Testis (tissue), 5 donors: ENCODE measurements at places on chromosomes 6 and 20. TPM values are rescaled to one million over a fixed set of nuclear protein-coding genes. Genes with fewer than 3 reads are reported as not detected.

Gene CLPSL1
- total RNA-seq, result not detected

Gene LKAAEAR1
- 89.9 TPM for total RNA-seq

Gene NOTCH4
- 26.9 TPM for total RNA-seq

Gene PAX1
- not detected for total RNA-seq

Gene NMBR
- 1.6 TPM for total RNA-seq

Gene CRISP3
- total RNA-seq, result 0.12 TPM

Gene TBC1D7
- total RNA-seq, result 28.0 TPM

Gene CLDN20
- total RNA-seq, result not detected

Gene PBOV1
- total RNA-seq, result not detected

DNA sequence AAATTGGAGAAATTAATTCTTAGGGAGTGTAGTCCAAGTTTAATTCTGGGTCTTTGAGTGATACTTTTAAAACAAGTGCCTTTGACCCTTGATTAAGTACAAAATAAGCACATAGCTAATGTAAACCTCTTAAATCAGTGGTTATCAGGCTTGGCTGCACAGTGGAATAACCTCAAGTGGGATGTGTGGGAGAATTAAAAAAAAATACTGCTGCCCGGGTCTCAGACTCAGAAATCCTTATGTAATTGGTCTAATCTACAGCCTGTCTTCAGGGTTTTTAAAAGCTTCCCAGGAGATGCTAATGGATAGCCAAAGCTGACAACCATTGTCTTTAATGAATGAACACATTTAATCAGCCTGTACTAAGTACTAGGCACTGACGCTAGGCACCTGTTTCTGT, 28.5 kb upstream of the TMEM14A start:
- H3K27me3 ChIP-seq, result no peaks in the 10 kb centered on the region
- no peaks in the 10 kb centered on the region for H3K4me1 ChIP-seq
- no peak overlapping the region for H3K4me3 ChIP-seq
- no peak for DNase-seq
- H3K36me3 ChIP-seq, result no peaks in the 10 kb centered on the region

GRCh38 chr6:159999240-159999671, 30.4 kb downstream of the IGF2R start:
- DNase-seq, result no peak
- H3K27me3 ChIP-seq, result no peaks in the 10 kb centered on the region
- H3K36me3 ChIP-seq, result no peaks in the 10 kb centered on the region
- no peak overlapping the region for H3K27ac ChIP-seq

DNA sequence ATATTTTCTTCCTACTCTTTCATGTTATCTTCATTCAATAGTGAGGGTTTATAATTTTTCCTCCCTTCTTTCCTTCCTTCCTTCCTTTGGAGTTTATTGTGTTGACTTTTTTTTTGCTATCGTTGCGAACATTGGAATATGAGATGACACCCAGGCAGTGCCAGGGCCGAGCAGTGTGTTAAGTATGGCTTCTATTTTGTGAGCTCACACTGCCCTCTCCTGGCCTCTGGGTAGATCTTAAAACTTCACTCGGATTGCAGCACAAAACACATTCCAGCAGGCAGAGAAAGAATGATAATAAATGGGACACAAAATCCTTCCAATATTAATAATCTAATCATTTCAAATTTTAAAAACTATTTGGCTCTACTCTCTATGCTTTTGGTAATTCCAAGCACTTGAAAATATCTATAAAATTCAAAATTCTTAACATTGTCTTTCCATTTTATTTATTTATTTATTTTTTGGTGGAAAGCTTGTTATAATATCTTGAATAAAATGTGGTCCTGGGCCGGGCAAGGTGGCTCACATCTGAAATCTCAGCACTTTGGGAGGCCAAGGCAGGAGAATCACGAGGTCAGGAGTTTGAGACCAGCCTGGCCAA, 147.4 kb upstream of the OLIG3 start:
- H3K36me3 ChIP-seq, result no peaks in the 10 kb centered on the region
- H3K27ac ChIP-seq, result no peak overlapping the region
- H3K4me1 ChIP-seq, result no peaks in the 10 kb centered on the region
- H3K4me3 ChIP-seq, result no peak overlapping the region
- DNase-seq, result peak; percentile 84
- H3K27me3 ChIP-seq, result no peaks in the 10 kb centered on the region

DNA sequence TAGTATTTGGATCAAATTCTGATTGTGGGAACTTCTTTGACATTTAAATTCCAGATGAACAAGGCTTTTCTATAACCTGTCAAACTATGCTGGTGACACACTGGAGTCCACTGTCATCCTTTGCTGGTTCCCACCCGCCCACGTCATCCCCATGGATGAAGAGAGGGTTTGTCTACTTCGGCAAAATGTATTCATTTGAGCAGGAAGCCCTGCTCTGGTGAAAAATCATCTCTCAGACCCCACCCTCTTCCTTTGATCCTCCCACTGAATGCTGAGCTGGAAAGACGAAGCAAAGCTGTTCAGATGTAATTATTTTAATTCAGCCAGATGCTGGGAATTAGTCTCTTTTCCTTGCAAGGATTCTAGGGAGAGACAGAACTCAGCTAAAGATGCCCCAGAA, 50.5 kb downstream of the CPNE5 start:
- H3K4me1 ChIP-seq, result peaks cover 27% of the 10 kb centered on the region
- no peak overlapping the region for H3K4me3 ChIP-seq
- no peak for DNase-seq
- H3K27ac ChIP-seq, result no peak overlapping the region
- H3K36me3 ChIP-seq, result no peaks in the 10 kb centered on the region
- H3K27me3 ChIP-seq, result no peaks in the 10 kb centered on the region

DNA sequence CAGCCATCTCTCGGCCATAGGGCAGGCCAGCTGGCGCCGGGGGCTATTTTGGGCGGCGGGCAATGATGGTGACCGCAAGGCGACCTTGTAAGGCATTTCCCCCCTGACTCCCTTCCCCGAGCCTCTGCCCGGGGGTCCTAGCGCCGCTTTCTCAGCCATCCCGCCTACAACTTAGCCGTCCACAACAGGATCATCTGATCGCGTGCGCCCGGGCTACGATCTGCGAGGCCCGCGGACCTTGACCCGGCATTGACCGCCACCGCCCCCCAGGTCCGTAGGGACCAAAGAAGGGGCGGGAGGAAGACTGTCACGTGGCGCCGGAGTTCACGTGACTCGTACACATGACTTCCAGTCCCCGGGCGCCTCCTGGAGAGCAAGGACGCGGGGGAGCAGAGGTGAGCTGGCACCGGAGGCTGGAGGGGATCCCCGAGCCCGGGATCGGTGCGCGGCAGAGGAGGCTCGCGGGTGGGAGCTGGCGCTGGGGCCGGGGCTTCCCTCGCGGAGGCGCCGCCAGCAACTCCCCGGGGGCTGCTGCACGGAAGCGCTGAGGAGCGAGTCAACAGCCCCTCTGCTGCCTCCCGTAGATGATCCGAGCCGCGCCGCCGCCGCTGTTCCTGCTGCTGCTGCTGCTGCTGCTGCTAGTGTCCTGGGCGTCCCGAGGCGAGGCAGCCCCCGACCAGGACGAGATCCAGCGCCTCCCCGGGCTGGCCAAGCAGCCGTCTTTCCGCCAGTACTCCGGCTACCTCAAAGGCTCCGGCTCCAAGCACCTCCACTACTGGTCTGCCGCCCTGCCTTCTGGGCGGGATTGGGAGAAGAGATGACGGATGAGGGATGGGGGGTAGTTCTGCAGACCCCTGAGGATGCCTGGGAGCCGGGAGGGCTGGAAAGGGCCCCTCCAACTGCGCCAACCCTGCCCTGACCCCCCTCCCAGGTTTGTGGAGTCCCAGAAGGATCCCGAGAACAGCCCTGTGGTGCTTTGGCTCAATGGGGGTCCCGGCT, at the start of the genes CTSA and NEURL2:
CTSA (plus strand) TSS at position 351 of the 999 bp plus-strand sequence; CDS start at position 585, 234 bp downstream.
NEURL2 (minus strand) TSS at position 224 of the 999 bp plus-strand sequence; CDS start at position 7, 217 bp downstream.
- peak within 1 kb of the TSS; percentile 88 for H3K27ac ChIP-seq
- H3K4me3 ChIP-seq, result peak within 1 kb of the TSS; percentile 68
- peak; percentile 96 for DNase-seq
- peaks cover 13% of the 10 kb centered on the region for H3K4me1 ChIP-seq
- no peaks in the 10 kb centered on the region for H3K36me3 ChIP-seq

GRCh38 chr6:34052071-34052825, 93.6 kb downstream of the GRM4 start:
- H3K4me1 ChIP-seq, result peaks cover 12% of the 10 kb centered on the region
- H3K27me3 ChIP-seq, result no peaks in the 10 kb centered on the region
- H3K27ac ChIP-seq, result no peak overlapping the region
- no peak for DNase-seq
- no peak overlapping the region for H3K4me3 ChIP-seq

DNA sequence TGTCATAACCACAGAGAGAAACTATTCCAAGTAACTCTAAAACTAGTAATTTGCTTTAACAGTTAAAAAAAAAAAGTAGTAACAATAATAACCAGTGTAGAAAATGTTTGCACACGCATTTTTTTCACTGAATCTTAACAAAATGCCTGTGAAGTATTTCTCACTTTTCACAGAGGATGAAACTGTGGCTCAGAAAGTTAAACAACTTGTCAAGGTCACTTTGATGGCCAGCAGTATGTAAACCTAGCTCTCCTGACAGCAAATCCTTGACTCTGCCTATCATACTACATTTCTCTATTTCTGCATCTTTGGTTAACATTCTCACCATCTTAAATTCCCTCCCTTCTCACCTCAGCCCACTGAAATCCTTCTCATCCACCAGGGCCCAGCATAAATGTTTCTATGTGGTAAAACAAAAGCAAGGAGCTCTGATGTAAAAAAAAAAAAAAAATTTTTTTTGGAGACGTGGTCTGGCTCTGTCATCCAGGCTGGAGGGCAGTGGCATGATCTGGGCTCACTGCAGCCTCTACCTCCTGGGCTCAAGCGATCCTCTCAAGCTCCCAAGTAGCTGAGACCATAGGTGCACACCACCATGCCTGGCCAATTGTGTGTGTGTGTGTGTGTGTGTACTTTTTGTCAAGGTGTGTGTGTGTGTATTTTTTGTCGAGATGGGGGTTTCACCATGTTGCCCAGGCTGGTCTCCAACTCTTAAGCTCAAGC, 26.1 kb upstream of the ZC3H12D start:
- no peak overlapping the region for H3K27ac ChIP-seq
- no peaks in the 10 kb centered on the region for H3K27me3 ChIP-seq
- H3K36me3 ChIP-seq, result no peaks in the 10 kb centered on the region
- no peaks in the 10 kb centered on the region for H3K4me1 ChIP-seq
- DNase-seq, result no peak

- no peaks in the 10 kb centered on the region for H3K4me1 ChIP-seq
- H3K4me3 ChIP-seq, result no peak overlapping the region
Observed at GRCh38 chr6:5707281-5708045, 299.3 kb downstream of the NRN1 start.

- H3K4me1 ChIP-seq, result no peaks in the 10 kb centered on the region
- H3K4me3 ChIP-seq, result no peak overlapping the region
- no peaks in the 10 kb centered on the region for H3K36me3 ChIP-seq
- no peak overlapping the region for H3K27ac ChIP-seq
Observed at GRCh38 chr6:102051720-102052119, 658.2 kb downstream of the GRIK2 start.

DNA sequence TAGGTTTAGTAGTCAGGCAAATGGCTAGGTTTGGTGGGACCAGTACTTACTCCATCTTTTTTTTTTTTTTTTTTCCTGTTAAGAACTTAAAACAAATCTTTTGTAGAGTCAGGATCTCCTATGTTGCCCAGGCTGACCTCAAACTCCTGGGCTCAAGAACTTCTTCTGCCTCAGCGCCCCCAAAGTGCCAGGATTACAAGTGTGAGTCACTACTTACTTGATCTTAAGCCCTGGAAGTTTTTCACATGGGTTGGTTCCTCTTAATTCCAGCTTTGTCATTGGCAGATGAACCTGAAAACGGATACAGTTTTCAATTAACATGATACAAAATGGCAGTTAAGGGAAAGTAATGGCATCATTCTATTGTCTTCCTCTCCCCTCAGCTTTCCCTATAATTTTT, 179.4 kb upstream of the JAG1 start:
- H3K4me1 ChIP-seq, result peaks cover 11% of the 10 kb centered on the region
- no peak for DNase-seq
- no peak overlapping the region for H3K27ac ChIP-seq
- H3K36me3 ChIP-seq, result no peaks in the 10 kb centered on the region
- no peak overlapping the region for H3K4me3 ChIP-seq

- no peaks in the 10 kb centered on the region for H3K27me3 ChIP-seq
- DNase-seq, result no peak
- H3K4me1 ChIP-seq, result peaks cover 20% of the 10 kb centered on the region
Observed at GRCh38 chr20:62233684-62234083, 4.6 kb upstream of the OSBPL2 start.

DNA sequence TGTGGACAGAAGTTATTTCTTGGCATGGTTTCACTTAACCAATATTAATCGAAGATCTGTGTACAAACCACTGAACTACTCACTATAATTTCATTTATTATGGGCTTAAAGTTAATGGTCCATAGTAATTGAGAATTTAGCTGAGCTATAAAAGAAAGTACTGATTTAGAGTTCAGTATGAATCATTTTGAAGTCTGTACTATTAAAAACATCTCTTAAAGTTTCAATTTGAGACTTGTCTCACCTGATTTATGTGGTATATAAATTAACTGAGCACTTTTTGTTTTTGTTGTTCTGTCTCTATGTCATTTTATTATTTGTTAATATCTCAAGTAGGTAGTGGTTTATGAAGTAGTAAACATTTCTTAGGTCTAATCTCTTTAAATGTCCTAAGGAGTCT, 24.9 kb downstream of the KPNA5 start:
- no peak overlapping the region for H3K27ac ChIP-seq
- no peaks in the 10 kb centered on the region for H3K36me3 ChIP-seq
- H3K27me3 ChIP-seq, result no peaks in the 10 kb centered on the region
- no peak overlapping the region for H3K4me3 ChIP-seq

DNA sequence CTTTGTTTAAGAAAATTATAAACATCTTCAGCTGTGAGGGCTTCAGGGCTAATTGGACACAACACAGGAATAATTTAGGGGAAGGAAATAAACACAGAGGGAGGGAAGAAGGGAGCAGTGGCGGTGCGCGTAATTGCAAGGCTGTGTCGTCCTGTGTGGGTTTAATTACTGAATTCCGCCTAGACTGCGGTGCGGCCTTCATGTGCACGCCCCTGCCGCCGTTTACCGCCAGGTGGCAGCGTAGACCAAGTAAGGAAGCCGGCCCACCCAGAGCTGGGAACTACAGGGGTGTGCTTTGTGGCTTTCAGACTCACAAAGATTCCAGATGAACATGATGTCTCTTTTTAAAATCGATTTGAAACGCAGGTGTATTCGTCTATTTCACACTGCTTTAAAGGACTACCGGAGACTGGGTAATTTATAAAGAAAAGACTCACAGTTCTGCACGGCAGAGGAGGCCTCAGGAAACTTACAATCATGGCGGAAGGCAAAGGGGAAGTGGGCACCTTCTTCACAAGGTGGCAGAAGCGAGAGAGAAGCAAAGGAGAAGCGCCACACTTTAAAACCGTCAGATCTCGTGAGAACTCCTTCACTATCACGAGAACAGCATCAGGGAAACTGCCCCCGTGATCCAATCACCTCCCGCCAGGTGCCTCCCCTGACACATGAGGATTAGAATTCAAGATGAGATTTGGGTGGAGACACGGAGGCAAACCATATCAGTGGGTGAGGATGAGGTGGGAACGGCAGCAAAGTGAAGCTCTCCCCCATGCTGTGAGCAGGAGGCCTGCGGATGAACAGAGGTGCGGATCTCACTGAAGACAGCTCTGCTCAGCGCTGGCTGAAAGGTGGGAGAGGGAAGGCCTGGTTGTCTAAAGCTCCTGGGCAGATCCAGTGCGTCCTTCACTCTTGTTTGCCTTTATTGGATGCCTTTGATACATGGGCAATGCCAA, 222.0 kb upstream of the PDE10A start:
- peak overlapping the region; percentile 18 for H3K4me3 ChIP-seq
- H3K27ac ChIP-seq, result no peak overlapping the region
- peak; percentile 91 for DNase-seq
- no peaks in the 10 kb centered on the region for H3K36me3 ChIP-seq
- H3K4me1 ChIP-seq, result no peaks in the 10 kb centered on the region

GRCh38 chr20:1394686-1395085, 1.8 kb upstream of the FKBP1A start:
- no peak overlapping the region for H3K27ac ChIP-seq
- H3K36me3 ChIP-seq, result no peaks in the 10 kb centered on the region
- DNase-seq, result no peak
